ENCODE measurements at places on chromosomes 4 and X.

- no peak for DNase-seq
Observed at GRCh38 chrX:149374751-149375150, 130.4 kb downstream of the IDS start.

- no peak for DNase-seq
Observed at GRCh38 chr4:127968586-127968985, 3.4 kb downstream of the ABHD18 start.

GRCh38 chrX:8003147-8003883 is 76.1 kb upstream of the PNPLA4 start:
- no peak for DNase-seq

DNA sequence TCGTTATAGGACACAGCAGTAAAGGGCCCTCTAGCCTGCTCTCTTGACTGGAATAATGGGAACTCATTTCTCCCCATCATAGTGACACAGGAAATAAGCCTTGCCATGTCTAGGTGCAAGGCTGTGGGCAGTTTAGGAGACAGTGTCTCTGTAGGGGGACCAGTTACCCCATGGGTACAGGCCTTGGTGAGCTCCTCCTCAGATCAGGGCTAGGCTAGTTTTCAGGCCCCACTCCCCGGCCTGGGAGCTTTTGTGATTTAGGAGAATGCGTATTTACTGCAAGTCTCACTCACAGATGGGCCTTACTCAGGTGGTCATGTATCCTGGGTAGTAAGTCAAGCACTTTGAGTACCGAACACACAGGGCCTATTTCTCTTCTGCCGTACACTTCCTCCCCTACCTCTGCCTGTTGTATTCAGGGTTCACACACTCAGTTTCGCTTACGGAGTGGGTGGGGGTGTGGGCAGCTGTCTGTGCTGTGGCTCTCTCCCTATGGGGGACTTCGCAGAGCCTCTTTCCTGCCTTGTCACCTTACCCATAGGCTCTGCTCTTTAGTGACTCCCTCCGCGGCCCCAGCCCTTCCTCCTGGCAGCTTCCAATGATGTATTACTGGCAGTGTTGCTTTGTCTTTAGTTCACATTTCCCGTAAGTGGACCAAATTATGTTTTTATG is 34.2 kb downstream of the FAM193A start:
- no peak for DNase-seq

- no peak for DNase-seq
Observed at GRCh38 chr4:76302826-76303438, 3.6 kb upstream of the STBD1 start.

GRCh38 chr4:61309616-61310015 is 109.5 kb downstream of the ADGRL3 start:
- no peak for DNase-seq

GRCh38 chr4:168815379-168816345 is 194.4 kb downstream of the CBR4 start:
- DNase-seq: peak; percentile 47

DNA sequence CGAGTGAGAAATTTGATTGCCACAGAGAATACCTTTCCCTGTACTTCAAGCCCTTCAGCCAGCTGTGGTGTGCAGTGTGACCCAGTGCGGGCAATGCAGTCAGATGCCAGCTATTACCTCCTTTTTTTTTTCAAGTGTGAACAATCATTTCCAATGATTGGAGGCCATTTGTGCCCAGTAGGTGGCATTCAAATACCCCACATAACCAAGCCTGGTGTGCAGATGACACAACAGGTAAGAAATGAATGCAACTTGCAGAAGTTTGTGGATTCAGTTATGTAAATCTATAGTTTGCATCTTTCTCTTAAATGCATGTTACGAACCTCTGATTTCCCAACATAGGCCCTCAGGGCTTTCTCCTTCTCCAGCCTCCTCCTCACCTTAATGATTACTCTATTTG is 98.0 kb downstream of the CLCN4 start:
- DNase-seq: no peak

GRCh38 chrX:10577853-10578252 is 42.5 kb downstream of the MID1 start:
- no peak for DNase-seq

DNA sequence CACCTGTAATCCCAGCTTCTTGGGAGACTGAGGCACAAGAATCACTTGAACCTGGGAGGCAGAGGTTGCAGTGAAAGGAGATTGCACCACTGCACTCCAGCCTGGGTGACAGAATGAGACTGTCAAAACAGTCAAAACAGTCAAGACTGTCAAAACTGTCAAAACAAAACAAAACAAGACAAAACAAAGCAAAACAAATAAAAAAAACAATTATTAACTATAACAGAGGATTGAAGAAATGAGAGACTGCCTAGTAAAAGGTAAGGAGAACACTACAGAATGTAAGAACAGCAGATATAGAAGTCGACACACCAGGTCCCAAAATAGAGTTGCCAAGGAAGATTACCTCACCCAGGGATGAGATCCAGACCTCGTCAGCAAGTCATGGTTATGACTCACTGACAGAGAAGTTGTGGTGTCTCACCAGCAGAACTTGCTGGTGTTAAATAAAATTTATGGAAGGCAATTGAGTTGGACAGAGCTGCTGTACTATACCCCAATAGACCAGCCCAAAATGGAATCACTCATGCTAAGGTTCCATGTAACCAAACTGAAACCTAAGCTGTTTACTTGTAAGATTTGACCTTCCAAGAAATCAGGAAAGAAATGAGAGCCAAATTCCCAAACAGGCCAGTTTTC is 32.1 kb upstream of the GK start:
- peak; percentile 19 for DNase-seq

GRCh38 chrX:44072631-44073030 is 99.4 kb upstream of the NDP start:
- DNase-seq: no peak

- DNase-seq: peak; percentile 77
Observed at GRCh38 chr4:184748251-184748652, 14.4 kb upstream of the CENPU start.

DNA sequence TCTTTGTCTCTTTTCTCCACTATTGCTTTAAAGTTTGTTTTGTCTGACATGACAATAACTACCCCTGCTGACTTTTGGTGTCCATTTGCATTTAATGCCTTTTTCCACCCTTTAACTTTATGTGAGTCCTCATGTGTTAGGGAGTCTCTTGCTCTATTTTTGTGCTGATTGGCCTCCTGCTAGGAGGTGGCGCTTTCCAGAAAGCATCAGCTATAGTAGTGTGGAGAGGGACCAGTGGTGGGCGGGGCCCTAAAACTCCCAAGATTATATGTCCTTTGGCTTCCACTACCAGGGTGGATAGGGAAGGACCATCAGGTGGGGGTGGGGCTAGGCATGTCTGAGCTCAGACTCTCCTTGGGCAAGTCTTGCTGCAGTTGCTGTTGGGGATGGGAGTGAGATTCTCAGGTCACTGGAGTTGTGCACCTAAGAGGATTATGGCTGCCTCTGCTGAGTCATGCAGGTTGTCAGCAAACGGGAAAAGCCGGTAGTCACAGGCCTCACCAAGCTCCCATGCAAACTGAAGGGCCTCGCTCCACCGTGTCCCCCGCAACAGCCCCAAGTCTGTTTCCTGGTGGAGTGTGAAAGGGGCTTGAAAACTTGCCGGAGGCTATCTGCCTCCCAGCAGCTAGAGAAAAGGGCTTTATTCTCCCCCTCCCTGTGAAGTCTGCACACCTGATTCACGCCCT is 156.3 kb downstream of the CPEB2 start:
- DNase-seq: peak; percentile 90

- peak; percentile 60 for DNase-seq
Observed at GRCh38 chrX:109840585-109840984, 107.5 kb upstream of the ACSL4 start.

DNA sequence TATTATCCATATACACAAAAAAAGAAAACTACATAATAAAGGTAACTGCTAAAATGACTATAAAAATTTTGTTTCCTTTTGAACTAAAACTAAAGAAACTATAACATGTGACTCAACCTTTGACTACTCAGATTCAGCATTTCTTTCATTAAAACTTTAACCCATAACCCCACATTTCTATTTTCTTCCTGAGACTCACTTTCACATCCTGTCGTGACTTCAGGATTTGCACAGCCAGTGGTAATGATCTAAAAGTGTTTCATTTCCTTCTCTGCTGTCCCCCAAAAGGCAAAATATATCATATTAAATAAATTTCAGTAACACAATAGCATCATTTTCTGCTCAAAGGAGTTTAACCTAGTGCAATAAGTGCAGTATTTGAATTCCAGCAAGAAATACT is 1022.4 kb upstream of the DIAPH2 start:
- DNase-seq: no peak

GRCh38 chr4:6916587-6917460 is 7.2 kb downstream of the TBC1D14 start:
- DNase-seq: peak; percentile 75

DNA sequence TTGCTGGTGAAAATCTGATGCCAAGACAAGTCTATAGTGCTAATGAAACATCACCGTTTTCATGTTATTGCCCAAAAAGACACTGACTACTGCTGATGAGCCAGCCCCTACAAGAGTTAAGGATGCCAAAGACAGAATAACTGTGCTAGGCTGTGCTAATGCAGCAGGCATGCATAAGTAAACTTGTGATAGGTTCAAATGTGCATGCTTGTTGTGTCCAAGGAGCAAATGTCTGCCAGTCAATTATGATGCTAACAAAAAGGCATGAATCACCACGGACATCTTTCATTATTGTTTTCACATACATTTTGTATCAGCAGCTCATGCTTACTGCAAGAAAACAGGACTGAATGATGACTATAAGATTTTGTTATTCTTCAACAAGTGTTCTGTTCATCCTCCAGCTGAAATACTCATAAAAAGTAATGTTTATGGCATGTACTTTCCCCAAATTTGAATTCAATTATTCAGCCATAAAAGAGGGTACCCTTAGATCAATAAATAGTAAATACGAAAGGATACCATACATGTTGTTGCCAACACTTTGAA is 306.9 kb upstream of the ARSJ start:
- no peak for DNase-seq

DNA sequence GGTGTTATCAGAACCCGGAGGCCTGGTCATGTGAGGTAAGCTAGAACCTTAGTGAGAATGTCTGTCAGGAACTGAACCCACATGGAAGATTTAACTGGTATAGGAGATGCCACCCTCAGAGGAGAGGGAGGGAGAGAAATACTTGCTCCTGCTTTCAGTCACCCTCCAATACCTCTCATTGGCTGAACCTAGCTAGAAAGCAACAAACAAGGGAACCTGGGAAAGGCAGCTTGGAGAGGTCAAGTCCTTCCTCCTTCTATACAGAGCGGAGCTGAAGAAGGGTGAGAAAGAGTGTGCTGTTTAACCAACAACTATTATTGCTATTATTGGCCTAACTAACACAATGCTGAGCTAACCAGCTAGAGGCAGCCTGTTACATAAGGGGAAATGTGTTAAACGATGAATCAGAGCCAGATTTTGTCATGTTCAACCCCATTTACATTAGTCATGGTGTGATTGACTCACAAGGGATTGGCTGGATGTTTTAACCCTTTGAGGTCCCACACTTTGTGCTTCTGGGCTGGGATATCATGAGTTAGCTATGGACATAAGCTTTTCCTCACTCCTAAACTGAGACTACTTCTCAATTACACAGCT is 96.5 kb upstream of the ESX1 start:
- no peak for DNase-seq

- no peak for DNase-seq
Observed at GRCh38 chr4:54169176-54169575, 59.9 kb upstream of the PDGFRA start.

- no peak for DNase-seq
Observed at GRCh38 chr4:150723727-150724411, 141.9 kb downstream of the MAB21L2 start.

DNA sequence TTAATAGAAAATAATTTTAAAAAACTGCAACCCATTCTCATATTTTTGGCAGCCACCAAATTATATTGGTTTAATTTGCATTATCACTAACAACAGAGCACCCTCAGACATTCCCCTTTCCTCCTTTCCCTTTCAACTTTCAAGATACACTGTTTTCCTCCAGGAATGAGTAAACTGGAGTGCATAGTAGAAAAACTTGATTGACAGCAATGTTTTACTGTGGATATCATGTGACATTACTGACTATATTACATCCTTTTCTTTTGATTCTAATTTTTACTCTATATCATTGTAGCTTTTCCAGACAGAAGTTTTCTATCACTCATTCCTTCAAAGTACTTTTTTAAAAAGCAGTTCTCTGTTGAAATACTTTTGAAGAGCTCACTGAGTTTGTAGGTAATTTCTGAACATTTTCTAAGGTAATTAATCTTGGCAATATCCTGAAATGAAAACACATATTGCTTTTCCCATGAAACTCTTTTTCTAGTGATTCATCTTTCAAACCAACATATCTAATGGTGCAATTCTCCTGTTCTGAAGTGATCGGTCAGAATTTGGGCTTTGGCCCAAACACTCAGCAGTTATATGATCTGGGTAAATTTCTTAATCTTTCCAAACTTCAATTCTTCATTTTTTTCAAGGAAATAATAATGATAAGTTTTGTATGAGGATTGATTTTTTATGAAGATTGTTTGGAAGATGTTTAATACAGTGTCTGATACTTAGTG is 920.4 kb upstream of the EPHA5 start:
- no peak for DNase-seq

GRCh38 chrX:20595928-20596575 is 329.3 kb upstream of the RPS6KA3 start:
- DNase-seq: peak; percentile 49

DNA sequence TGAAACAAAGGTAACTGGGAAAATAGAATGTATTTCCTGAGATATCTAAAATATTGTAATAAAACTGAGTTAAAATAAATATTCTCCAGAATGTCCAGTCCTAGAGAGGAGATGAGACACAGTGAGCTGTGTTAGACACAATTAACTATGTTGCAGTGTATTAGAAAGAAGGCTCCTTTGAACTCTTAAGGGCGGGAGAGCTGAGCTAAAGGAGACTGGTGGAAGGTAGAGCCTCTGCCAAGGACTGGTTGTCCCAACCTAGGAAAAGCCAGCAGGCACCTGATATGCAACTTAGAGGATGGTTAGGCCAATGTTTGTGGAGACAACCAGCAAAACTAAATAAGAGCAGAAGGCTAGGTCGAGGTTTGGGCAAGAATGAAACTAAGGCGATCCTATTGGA is 4.3 kb downstream of the ASB11 start:
- DNase-seq: no peak

- DNase-seq: no peak
Observed at GRCh38 chr4:148391056-148391455, 51.2 kb downstream of the NR3C2 start.

DNA sequence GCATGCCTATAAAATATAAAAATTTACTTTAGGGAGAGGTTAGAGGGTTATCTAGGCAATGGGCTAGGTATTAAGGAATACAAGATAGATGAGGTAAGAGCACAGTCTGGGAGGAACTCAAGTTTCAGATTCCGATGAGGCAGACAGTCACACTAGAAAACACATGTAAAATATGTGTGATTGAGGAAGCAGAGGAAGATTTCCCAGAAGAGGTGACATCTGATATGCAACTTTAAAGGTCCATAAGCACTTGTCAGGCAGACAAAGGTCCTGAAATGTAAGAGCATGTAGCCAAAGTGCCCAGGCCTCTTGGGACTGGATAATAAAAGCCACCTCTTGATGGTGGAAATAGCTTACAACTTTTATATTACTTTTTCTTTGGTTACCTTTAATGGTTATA is 81.1 kb upstream of the AADAT start:
- DNase-seq: no peak
